AG08396 (cell line): ENCODE measurements at places on chromosomes 11 and 22.

DNA sequence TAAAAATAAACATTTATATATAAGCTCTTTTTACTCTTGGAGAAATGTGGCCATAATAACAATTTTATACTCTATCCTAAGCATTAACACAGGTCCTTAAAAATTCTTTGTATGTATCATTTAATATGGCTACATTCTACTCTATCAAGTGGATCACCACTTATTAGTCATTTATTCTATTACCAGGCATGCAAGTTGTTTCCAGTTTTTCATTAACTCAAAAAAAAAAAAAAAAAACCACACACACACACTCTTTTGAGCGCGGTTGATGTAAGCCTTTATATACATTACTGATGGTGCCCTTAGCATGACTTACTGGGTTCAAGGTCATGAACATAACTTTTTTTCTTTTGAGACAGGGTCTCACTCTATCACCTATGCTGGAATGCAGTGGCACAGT is 47.1 kb upstream of the MICAL2 start:
- no peak for DNase-seq

DNA sequence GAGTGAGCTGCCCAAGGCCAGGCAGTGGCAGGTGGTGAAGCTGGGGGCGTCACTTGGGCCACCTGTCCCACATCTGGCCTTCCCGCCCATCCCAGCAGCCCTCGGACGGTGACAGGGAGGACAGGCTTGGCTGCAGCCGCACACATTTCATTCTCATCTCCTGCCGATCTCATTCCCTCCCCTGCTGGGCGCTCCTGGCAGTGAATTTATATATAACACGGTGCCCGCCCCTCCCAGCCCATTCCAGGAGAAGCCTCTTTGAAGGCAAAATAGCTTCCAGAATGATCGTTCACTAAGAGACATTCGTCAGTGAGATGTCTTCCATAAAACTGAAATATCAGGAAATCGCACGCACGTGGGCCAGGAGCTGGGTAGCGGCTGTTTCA is 861.3 kb downstream of the TBC1D22A start:
- DNase-seq, result no peak

DNA sequence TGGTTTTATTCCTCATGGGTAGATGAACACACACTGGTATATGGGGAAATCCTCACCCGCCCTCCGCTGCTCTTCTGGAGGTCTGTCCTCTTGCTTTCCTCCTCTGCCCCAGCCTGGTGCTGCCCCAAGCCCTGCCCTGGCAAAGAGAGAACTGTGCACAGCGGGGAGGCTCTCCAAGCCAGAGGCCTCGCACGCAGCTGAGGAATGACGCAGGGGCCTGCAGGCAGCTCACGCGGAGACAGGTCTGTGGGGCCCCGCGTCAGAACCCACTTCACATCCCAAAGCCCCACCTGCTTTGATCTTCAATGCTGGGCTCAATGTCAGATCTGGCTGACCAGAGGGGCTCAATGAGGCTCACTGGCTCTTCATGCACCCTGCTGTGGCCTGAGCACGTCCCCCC is 10.0 kb downstream of the GATD1 start:
- no peak for DNase-seq

DNA sequence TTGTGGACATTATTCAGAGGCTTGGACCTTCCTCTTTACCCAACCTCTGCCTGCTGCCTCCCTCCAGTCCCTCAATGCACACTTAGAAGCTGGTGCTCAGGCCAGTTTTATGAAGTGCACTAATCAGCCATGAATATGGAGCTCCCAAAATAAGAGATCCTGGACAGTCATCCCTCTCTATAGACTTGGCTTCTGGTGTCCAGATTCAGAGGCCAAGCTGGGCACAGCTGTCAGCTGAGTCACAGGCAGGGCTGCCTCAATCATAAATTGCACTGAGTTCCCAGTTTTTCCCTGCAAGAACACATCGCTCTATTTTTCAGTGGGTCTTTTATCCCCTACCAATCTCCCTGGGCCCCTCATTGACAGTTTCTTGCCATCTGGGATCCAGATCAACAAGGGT is 161.7 kb upstream of the CADM1 start:
- DNase-seq, result peak; percentile 57

GRCh38 chr22:26134654-26135330 is 34.5 kb upstream of the SEZ6L start:
- no peak for DNase-seq

DNA sequence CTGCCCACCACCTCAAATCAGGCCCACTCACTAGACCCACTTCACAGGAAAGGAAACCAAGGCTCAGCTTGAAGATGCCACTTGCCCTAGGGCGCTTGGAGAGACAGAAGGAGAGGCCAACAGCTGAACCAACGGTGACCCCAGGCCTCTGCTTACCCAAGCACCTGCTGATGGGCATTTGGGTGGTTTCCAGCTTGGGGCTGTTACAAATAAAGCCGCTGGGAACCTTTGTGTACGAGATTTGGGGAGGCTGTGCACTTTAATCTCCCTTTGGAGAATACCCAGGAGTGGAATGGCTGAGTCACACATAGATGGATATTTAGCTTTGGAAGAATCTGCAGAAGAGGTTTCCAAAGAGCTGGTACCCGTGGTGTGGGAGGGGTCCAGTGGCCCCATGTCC is 50.9 kb upstream of the LINC01488 start:
- no peak for DNase-seq

DNA sequence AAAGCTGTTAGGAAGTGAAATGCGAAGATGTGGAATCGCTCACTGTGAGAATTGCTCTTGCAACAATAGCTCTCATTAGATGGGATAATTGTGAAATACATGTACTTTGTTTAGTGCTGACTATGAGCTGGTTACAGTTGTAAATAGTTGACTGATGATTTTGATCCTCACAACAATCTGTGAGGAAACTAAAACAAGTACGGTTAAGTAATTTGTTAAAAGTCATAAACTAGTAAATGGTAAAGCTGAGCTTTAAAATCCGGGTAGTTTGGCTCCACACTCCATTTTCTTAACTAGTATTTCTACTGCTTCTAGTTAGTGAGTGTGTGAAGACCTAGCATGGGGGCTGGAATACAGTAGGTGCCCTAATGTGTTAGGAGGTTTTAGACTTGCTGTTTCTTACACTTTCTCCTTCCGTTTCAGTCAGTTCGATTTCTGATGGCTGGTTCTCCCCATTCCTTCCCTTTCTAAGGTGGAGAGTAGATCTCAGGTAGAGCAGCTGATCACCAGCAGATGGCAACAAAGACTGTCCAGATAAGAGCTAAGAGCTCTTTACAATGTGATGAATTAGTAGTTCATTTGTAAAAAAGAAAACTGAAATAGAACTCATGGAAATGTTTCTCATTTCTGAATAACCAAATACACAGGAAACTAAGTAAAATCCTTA is 16.3 kb upstream of the CYP2R1 start:
- peak; percentile 47 for DNase-seq
